T-helper 2 cell treated with Interferon-gamma antibody and Interleukin-4, amounts not matched to agents 5 μg/mL and 100 μg/mL, for 36 hours (primary cell): ENCODE measurements at places on chromosomes 2 and 18.

DNA sequence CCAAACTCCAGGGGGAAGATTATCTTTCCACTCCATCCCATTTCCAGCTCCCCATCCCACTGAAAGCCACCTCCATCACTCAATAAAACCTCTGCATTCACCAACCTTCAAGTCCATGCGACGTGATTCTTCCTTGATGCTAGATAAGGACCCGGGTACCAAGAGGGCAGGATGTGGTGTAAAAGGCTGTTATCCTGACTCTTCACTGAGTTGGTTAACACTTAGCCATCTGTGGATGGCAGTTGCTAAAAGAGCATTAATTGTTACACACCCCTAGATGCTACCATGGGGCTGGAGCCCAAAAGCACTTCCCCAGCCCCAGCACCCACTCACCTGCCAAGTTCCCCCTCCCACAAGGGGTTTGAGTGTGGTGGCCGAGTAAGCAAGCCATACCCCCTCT, 53.4 kb upstream of the DPP10 start:
- DNase-seq, result no peak

GRCh38 chr2:15890936-15891905, 49.1 kb upstream of the MYCN start:
- no peak for DNase-seq

- no peak for DNase-seq
Measured at GRCh38 chr18:44896846-44897245, 216.2 kb downstream of the SETBP1 start.

GRCh38 chr2:24839729-24840128, 46.5 kb downstream of the CENPO start:
- DNase-seq, result no peak

- DNase-seq, result no peak
Measured at GRCh38 chr18:21831413-21831831, 90.8 kb downstream of the MIB1 start.

DNA sequence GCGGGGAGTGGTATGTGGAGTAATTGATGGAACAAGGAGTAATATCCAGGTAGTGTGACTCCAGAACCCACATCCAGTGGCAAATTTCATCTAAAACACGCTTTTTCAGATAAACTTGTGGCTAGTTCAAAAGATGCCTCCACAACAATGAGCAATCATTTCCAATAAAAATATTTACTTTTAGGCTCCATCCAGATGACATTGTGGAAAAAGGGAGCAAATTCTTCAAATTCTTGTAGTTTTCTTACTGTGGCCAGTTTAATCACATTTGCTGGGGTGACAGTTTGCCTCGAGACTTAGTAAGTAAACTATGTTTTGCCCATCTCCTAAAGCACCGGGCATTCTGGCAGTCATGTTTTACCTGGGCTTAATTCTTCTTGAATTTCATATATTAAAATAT, 243.6 kb downstream of the IRS1 start:
- DNase-seq, result no peak

- no peak for DNase-seq
Measured at GRCh38 chr2:235402422-235402821, 91.4 kb upstream of the AGAP1 start.

DNA sequence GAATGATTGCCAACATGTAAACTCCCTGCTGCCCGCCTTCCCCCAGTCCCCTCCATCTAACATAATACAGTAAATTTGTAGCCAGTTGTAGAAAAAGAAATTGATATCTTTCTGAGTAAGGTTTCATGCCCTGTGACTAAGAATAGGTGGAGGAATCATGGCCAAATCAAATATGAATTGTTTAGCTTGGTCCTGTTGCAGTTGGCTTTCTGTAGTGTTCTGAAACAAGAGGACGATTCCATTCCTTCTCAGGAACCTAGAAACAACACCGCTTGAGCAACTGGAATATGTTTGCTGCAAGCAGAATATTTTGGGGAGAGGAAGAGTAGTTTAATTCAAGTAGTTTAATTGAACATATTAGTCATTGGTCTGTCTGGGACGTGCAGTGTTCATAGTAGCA, 7.0 kb upstream of the DRC1 start:
- DNase-seq, result no peak

GRCh38 chr2:222751821-222752719, 80.6 kb downstream of the MOGAT1 start:
- peak; percentile 8 for DNase-seq

- no peak for DNase-seq
Measured at GRCh38 chr18:36191286-36191685, 4.0 kb downstream of the MOCOS start.

GRCh38 chr2:217691920-217692666, 310.7 kb downstream of the TNS1 start:
- no peak for DNase-seq

DNA sequence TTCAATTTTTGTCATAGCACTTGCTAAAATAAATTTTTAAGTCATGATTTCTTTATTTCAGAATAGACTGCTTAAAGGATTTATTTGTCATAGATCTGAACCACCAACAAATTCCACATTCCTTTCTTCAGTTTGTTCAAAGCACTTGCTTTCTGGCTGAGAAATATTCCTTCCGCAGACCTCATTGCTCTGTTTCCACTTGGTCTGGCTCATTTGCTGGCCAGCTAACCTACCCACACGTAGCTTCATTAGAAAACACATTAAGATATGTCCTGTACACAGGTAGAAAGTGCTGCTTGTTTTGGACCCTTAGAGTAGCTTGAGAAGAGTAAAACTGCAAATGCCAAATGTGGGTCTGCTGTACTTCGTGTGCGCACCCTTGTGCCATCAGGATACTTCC, 166.7 kb upstream of the EPAS1 start:
- no peak for DNase-seq

DNA sequence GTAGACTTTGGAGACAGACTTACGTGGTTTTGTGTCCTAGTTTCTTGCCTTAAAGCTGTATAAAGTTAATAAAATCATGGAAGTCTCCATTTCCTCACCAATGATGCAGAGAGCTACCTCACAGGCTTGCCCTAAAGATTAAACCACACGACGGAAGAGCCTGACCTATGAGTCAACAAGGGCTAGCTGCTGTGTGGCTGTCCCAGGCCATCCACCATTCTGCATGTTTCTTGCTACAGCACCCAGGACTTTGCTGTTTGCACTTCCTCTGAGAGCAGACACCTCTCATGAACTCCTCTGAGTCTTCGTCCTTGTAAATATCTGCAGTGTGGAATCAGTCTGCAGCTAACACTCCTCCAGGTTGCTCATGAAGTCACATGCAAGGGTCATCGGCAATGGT, 160.0 kb upstream of the TRIB2 start:
- peak; percentile 54 for DNase-seq

DNA sequence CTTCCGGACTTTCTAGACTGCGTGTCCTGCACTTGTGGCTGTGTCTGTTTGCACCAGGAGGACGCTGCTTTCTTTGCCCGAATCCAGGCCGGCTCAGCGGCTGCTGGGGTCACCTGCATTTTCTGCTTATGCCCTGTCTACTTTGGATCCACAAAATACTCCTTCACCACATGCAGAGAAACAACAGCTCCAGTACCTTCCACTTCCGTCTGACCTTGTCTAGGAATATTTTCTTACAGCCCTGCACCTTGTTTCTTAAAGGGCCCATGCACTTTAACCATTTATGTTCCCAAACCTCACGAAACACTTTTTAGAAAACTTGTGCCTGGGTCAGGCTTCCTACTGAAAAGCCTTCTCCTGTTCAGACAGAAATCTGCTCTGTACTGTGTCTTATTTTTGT, 129.4 kb upstream of the NCK2 start:
- DNase-seq, result no peak

DNA sequence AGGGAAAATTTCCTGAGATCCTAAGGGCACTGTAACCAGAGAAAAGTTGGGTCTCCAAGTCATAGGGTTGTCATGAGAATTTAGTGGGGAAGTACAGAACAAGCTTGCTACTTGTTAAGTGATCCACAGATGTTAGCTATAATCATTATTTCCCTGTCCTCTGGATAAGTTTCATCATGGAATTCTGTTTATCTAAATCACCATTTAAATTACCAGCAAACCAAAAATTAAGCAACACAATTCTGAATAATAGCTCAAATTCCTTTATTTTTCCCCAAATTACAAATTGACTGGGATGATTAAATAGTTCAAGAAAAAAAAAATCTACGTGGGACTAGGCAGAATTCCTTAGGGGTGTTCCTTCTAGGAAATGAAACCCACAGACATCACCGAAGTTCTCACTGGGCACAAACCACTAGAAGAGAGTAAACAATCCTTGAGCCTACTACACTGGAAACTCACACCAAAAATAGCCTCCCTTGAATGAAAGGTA, 159.5 kb downstream of the COL6A3 start:
- DNase-seq, result no peak

DNA sequence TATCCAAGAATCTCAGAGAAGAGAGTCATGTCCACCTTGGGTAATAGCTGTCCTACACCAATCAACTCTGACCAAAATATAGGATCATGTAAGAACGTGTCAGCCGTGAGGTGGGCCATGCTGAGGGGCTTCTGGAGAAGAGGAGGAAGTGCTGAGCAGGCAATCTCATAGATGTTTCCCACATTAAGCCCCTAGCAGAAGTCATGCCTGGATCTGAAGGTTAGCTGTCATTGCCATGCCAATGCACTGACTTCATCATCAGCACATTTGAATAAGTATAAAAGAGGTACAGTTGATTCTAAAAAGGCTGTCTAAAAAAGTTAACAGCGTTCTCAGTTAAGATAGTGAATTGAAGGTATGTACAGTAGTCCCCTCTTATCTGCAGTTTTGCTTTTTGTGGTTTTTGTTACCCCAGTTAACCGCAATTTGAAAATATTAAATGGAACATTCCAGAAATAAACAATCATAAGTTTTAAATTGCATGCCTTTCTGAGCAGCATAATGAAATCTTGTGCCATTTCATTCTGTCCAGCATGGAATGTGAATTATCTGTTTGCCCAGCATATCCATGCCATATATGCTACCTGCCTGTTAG, 67.2 kb upstream of the TMEM17 start:
- no peak for DNase-seq

- DNase-seq, result peak; percentile 78
Measured at GRCh38 chr2:30231212-30231995, at the start of gene LBH. Gene LBH (plus strand): TSS chr2:30231534. CDS start chr2:30231739, 205 bp downstream.

DNA sequence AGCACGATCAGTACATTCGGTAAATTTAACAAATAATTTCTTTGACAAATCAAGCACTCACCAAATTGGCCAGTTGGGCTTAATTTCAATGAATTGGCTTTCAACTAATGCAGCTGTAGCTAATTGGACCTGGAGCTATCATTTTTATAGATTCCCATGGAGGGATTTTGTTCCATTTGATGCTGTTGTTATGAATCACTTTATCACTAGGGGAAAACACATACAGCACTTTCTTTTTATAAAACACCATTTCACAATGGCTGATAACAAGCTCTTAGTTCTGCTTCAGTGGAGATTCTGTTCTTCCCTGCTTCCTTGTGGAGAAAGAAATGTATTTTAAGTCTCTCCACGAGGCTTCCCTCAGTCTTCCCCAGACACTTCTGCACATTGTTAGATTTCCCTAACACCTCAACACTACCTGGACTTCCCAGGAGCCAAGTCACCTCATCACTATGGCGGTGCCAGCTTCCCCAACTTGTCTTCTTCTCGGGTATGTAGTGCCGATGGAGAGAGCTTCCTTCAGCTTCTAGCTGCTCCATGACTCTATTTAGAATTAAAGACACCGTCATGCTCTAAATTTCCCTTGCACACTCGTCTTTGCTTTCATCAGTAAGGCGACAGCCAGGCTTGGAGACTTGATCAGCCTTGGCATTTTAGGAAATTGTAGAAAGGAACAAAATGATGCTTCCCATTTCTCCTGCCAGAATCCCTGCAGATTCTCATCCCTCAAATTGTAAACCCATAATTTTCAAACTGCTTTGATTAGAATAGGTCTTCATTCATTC, 72.0 kb downstream of the INPP5D start:
- DNase-seq, result no peak

DNA sequence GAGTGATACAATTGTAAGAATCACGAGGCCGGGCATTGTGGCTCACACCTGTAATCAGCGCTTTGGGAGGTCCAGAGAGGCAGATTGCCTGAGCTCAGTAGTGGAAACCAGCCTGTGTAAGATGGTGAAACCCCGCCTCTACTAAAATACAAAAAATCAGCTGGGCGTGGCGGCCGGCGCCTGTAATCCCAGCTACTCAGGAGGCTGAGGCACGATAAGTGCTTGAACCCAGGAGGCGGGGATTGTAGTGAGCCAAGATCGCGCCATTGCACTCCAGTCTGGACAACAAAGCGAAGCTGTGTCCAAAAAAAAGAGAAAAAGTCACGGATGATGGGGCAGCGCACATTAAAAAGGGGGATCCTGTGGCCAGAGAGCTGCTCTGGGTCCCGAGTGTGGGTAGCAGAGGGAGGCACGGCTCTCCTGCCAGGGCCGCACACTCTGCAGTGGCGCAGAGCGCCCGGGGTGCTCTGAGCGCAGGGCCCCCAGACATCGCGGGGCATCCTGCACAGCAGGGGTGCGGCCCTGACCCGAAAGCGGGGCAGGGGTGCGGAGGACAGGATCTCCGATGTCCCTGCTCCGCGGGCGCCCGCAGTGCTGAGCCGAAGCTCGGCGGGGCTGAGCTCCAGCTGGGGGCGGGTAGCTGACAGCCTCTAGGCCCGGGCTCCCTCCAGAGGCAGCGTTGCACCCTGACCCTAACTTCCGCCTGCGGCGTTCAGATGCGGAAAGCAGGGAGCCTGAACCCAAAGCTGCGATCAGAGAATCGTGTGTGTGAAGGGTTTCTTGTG, 30.4 kb upstream of the RAB6D start:
- DNase-seq, result no peak

- DNase-seq, result no peak
Measured at GRCh38 chr2:190666895-190667294, 18.0 kb downstream of the NAB1 start.

DNA sequence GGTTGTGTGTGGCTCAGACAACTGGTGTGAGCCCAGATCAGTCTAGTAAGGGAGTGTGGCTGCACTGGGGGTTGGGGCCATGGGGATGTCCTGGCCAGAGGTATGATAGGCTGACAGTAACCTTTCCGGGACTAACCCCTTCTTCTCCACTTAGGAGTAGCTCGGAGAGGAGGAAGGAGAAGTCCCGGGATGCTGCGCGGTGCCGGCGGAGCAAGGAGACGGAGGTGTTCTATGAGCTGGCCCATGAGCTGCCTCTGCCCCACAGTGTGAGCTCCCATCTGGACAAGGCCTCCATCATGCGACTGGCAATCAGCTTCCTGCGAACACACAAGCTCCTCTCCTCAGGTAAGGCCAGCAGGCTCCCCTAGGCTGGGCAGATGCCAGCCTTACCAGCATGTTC, 49.5 kb downstream of the EPAS1 start:
- no peak for DNase-seq

- DNase-seq, result no peak
Measured at GRCh38 chr18:50341443-50341842, 33.4 kb upstream of the SKA1 start.

DNA sequence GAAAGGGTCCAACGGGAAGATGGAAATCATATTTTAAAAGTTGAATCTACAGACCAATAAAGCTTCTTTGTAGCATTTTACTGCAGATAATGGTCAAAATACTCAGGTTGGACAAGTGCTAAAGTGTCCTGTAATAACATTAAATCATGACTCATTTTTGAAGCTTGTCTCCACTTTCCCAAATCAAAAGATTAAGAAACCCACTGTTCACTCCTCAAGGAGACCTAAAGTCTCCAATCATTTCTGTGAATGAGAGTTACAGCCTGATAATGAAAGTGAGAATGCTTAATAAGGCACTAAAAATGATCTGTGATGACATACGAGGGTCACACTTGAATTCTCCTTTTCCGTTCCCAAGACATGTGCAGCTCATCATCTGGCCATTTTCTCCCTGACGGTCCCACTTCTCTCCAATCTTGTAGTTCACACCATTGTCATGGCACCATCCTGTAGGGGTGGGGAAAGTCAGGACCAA, 53.4 kb downstream of the ATIC start:
- DNase-seq, result no peak

GRCh38 chr18:4510711-4511110, 55.6 kb upstream of the DLGAP1 start:
- DNase-seq, result no peak

- no peak for DNase-seq
Measured at GRCh38 chr2:69993708-69994107, 32.3 kb upstream of the ASPRV1 start.
